Mesenteric fat pad (tissue), 1 donor: ENCODE measurements at places on chromosomes 12 and 14. TPM values are rescaled to one million over a fixed set of nuclear protein-coding genes. Genes with fewer than 3 reads are reported as not detected.

LRP6 gene
- total RNA-seq: 31.6 TPM

- DNase-seq: no peak
Observed at GRCh38 chr14:65032319-65032718, 45.6 kb downstream of the FNTB start.

GRCh38 chr14:23487216-23487615 lies 17.7 kb downstream of the NGDN start:
- DNase-seq: no peak

DNA sequence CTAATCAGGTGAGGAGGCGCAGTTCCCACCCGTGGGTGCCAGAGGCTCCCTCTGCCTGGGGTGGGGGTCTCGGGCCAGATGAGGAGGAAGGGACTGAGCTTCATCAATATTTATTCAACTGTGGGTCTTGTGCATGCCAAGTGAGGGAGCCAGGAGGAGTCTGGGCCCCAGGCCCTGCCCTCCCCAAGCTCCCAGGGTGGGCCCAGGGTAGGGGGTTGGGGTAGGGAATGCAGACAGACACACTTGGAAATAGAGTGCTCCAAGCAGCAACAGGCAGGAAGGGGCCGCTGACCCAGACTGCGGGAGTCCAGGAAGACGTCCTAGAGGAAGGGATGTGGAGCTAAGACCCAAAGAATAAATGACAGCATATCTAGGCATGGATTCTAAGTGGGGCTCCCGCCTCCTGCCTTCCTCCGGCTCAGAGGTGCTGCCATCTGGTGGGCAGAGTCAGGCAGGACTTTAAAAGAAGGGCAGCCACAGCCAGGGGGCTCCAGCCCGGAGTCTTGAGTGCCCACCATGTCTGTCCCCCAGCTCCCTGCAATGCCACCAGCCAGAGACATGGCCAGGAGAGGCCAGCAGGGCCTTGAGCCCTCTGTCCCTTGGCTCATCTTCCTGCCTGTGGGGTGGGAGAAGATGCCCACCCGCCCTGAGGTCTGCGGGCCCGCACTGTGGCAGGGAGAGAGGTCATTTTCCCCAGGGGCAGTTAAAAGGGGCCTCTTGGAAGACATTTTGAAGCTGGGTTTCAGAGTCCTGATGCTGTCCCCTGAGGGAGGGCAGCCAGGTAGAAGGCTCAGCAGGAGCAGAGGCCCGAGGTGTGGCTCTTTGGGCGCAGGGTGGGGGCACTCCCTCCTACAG lies 70.1 kb downstream of the PHETA1 start:
- DNase-seq: no peak

- DNase-seq: no peak
Observed at GRCh38 chr14:105474483-105475268, at the start of gene CRIP2. TSS of gene CRIP2 (plus strand) at chr14:105474821. CDS start at chr14:105474863, 42 bp downstream.

RAPGEF3 gene
- 79.4 TPM for total RNA-seq

DNA sequence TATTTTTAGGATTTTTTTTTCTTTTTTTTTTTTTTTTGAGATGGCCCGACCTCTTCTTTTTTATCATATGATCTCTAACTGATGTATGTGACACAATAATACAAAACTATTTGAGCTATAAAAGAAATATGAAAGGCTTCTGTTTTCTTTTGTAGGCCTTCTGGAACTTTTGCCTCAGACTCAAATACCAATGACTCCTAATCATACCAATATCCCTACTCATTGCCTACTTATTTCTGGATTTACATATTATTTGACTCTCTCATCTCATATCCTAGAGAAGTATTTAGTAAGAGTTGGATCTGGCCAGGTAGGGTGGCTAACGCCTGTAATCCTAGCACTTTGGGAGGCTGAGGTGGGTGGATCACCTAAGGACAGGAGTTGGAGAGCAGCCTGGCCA lies 12.7 kb upstream of the WDR89 start:
- DNase-seq: no peak

TAS2R9 gene
- total RNA-seq: not detected

GRCh38 chr14:20986811-20987210 lies 3.0 kb upstream of the METTL17 start:
- DNase-seq: no peak

GRCh38 chr14:105168496-105168978 lies at the start of gene JAG2:
TSS of gene JAG2 (minus strand) at chr14:105168776. CDS start at chr14:105168420, 356 bp downstream.
- no peak for DNase-seq

- DNase-seq: no peak
Observed at GRCh38 chr14:54383835-54384234, 13.0 kb upstream of the CDKN3 start.

KRT83 gene
- total RNA-seq: not detected

DNA sequence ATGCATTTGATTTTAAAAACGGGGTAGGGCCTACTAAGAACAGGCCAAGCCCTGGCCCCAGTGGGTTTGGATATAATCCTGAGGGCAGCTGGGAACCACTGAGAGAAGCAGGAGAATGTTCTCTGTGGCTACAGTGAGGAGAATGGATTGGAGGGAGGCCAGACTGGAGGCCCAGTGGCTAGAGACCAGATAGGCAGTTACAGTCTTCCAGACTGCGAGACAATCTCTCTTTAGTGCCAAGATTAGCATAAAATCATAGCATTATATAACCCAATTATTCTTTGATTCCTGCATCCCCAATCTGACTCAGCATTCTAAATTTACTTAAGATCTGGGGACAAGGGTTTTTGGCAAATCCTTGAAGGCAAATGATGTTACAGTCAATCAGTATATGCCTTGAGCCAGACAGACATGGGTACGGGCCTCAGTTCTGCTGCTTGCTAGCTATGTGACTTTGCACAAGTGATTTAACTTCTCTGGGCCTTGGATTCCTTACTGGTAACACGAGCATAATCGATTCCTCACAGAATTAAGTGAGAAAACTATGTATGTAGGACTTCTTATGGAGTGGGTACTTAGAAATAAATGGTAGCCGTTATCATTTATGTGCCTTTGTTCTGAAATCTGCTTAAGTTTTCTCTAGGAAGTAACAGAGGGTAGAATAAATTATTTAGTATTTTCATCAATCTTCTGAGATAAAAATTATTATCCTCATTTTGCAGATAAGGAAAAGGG lies 18.3 kb downstream of the NINJ2 start:
- no peak for DNase-seq

PIANP gene
- 0.16 TPM for total RNA-seq

GRCh38 chr12:49061157-49061650 lies 610 bp upstream of the KMT2D start:
- DNase-seq: no peak

- no peak for DNase-seq
Observed at GRCh38 chr14:44388306-44388705, 118.8 kb downstream of the FSCB start.

MFAP5 gene
- total RNA-seq: 147 TPM
